Activated T-helper 17 cell treated with anti-CD3 and anti-CD28 coated beads, Interleukin-2, amount 50 U/mL, for 72 hours (primary cell): ENCODE measurements at places on chromosomes 4 and X.
A peak's percentile ranks its signal among the peaks of the same experiment; 100 is the strongest.

DNA sequence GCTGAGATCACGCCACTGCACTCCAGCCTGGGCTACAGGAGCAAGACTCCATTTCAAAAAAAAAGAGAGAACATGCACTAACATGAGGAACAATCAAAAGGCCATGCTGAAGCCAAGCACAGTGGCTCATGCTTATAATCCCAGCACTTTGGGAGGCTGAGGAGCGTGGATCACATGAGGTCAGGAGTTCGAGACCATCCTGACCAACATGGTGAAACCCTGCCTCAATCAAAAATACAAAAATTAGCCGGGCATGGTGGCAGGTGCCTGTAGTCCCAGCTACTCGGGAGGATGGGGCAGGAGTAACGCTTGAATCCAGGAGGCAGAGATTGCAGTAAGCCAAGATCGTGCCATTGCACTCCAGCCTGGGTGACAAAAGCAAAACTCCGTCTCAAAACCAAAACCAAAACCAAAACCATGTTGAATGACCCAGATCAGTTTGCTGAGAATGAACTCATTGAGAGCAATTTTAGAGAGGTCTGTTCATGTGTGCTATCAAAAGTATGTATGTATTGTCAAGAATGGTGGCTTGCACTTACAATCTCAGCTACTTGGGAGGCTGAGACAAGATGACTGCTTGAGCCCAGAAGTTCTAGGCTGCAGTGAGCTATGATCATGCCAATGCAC, 44.8 kb downstream of the PDS5A start:
- peak; percentile 69 for ATAC-seq

DNA sequence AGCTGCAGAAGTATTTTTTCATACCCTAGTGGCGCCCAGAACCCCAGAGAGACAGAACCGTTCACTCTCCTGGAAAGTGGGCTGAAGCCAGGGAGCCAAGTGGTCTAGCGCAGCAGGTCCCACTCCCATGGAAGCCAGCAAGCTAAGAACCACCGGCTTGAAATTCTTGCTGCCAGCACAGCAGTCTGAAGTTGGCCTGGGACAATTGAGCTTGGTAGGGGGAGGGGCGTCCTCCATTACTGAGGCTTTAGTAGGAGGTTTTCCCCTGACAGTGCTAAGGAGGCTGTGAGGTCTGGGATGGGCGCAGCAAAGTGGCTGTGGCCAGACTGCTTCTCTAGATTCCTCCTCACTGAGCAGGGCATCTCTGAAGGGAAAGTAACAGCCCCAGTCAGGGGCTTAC, 84.5 kb upstream of the ATXN3L start:
- no peak for ATAC-seq

DNA sequence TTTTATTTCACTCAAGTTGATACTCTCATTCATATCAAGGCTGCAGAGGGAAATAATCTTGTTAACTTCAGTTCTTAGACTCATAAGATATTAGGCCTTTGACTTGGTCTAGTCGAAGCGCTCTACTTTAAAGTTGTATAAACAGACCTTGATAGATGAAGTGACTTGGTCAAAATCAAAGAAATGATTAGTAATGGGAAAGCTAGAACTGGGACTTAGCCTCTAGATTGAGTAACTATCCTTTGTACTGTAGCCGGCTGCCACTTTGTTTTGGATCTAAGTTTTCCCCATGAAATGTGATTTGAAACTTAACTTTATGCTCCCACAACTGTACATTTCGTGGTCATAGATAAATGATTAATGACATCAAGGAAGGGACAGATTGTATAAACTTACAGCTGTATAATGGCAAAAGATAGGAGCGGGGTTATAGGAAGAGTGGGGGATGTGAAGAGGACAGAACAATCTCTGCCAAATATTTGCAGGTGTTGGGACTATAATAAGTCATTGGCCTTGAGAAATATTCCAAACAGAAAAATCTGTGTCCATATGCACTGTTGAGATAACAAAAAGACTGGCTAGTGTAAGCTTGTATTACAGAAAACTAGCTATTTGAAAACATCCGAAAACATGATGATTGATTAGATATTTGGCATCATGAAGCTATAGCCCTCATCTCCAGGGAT, 17.2 kb downstream of the MID2 start:
- ATAC-seq: no peak

DNA sequence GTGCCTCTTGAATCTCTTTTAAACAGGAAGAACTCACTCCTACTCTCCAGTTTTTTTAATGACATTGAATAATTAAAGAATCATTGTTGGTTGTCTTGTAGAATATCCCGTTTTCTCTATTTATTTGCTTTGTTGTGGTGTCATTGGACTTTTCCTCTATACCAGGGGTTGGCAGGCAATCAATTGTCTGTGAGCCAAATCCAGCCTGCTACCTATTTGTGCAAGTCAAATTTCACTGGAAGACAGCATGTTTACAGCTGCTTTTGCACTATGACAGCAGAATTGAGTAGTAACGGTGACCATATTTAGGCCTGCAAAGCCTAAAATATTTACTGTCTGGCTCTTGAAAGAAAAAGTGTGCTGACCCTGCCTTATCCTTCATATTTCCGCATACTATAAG, 34.8 kb downstream of the POLA1 start:
- ATAC-seq: no peak

GRCh38 chr4:1244081-1244977, 4.6 kb downstream of the CTBP1 start:
- ATAC-seq: no peak

DNA sequence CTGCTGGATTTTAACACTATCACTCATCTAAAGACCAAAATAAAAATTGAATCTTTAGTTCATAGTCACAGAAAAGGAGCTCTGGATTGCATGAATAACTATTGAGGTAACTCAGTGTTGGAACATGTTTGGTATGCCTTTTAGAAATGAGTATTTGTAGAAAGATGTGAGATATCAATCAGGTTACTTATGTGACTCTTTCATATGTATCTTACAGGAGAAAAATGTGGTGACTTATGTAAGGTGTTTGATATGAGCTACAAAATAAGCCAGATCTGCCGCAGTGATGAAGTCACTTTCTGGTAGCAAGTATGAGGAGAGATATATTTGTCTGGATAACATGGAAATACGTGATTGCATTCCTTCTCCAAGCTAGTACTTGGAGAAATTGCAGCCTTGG, 1653.3 kb upstream of the PCDH7 start:
- ATAC-seq: no peak

GRCh38 chr4:162866565-162866964, 300.1 kb downstream of the NAF1 start:
- no peak for ATAC-seq

DNA sequence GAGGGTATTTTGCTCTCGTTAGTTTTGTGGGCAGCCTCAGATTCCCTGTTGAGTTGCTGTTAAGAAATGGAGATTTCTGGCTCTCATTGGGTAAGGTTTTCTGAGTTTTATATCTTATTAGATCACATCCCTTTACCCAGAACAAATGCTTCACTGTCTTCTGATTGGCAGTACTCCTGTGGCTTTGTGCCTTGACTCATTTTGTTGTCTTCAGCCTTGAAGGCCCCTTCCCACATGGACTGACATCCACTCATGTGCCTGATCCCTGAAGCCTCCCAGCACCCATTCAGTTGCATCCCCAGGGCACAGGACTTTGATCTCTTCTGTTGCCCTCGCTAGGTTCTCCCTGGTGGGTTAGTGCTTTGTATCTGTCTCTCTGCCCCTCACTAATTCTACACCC, 10.4 kb downstream of the MED28 start:
- no peak for ATAC-seq

DNA sequence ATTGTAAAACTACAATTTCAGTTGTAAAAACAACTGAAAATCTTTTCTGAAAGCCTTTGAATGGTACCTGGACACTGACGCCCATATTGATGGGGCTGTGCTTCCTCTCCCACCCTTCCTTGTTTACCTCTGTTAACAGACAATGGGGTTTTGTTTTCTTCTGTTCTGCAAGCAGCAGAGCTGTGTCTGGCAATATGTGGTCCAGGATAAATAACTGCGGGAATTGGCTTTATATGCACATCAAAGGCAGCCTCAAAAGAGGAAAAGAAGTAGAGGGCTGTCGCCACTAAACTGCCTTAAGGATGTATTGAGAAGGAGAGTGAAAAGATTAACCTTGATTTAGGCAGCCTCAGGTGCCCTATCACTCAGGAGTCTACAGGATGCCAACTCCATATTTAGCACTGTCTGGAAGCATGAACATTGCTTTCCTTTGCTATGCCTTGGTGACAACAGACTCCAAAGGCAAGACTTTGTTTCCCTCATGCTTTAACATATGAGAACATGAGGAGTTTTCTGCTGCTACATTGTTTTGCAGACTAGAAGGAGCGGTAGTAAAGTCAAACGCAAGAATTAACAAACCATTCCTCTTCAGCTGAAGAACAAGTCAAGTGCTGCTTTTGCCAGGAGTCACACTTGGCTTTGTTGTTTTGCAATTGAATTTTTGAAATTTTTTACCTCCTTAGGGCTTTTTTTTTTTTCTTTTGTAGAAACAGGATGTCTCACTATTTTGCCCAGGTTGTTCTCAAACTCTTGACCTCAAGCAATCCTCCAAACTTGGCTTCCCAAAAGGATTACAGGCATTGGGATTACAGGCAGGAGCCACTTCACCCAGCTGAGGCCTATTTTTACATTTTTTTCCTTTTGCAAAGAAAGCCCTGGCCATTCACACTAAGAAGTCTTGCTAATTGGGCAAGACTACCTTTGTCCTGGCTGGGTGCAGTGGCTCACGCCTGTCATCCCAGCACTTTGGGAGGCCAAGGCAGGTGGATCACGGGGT, 3.0 kb downstream of the IL21 start:
- no peak for ATAC-seq

DNA sequence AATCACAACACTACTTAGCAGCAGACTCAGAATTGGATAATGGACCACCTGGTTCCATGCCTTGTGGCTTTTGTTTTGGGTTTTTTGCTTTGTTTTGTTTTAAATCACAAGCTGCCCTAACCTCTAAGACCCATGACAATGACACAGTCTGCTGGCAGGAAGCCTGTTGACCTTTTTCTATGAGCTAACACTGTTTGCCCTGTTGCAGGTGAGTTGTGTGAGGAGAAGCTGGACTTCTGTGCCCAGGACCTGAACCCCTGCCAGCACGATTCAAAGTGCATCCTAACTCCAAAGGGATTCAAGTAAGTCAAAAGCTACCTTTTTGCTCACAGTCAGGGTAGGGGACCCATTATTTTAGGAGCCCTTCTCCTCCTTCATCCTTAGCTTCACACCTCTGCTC, 110.8 kb upstream of the PACRGL start:
- no peak for ATAC-seq

DNA sequence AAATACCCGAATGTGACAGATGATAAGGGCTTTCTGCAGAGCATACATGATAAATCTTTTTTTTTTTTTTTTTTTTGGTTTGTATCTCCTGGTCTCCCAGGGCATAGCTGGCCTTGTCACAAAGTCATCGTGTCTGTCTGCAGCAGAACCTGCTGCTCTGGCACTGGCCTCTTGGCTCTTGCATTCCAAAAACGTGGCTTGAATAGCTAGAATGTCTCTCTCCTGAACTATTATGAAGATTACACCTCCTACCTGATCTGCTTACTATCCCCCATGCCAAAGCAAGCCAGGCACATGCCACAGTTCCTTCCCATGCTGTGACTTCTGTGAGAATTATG, 50.4 kb upstream of the SCRG1 start:
- ATAC-seq: no peak

- no peak for ATAC-seq
These were observed 28.8 kb upstream of the CXCL2 start for GRCh38 chr4:74127745-74128144.

- no peak for ATAC-seq
These were observed 206.5 kb upstream of the STS start for GRCh38 chrX:6941041-6941440.

DNA sequence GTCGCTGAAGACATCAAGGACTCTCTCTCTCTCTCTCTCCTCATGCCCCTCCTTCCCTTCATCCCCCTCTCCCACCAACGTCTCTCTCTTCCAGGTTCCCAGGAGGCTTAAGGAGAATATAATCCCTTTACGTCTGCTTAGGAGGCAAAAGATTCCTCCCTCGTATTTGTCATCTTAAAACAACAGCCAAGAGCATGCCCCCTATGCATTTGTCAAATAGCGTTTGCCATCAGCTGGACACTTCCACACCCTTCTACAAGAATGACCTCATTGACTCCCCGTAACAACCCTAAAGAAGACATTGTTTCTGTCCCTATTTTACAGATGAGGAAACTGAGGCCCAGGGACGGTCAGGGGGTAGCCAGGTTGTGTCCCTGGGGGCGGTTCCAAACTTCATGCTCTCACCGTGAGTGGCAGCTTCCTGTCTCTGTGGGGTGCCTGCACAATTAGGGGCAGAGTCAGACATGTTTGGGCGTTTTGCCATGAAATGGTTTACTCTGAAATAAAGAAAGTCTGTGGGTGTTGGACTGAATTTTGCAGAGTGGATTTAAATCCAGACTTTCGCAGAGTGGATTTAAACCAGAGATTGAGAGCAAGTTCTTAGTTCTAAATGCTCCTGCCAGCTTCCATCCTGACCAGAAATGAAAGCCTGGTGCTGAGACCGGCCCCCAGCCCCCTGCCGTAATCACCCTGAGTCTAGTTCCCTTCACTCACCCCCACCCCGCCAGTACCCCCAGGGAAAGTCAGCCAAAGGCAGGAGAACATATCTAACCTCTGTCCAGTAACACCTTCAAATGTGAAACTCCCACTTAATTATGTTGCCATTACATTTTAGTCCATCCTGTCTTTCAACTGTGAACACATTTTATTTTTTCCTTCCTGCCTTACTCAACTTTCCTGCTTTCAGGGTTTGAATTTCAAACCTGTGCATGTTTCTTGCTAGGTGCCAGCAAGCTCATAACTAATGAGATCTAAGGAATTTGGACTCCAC, 44.3 kb upstream of the TBL1X start:
- no peak for ATAC-seq

- no peak for ATAC-seq
These were observed 603 bp downstream of the NDNF start for GRCh38 chr4:121071640-121072223.

DNA sequence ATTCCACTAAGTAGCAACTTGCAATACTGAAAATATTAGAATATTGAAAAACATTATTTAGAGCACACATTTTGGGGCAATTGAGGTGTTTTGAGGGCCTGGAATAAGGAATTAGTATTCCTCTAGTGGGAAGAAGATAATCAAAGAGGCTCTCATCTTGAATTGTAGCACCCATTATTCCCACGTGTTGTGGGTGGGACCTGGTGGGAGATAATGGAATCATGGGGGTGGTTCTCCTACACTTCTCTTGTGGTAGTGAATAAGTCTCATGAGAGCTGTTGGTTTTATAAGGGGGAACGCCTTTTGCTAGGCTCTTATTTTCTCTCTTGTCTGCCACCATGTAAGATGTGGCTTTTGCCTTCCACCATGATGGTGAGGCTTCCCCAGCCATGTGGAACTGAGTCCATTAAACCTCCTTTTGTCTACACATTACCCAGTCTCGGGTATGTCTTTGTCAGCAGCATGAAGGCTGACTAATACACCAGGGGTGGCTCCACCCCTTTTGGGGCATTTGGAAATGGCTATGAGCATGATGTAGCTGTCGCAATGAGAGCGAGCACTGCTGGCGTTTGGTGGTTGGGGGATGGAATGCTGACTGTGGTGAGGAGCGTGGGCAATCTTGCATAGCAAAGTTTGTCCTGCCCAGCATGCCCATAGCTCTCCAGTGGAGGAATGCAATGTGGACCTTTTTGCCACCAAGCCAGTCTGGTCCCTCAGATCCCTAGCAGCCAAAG, 308.2 kb downstream of the FRMPD4 start:
- ATAC-seq: no peak
